T-helper 1 cell (primary cell): ENCODE measurements at places on chromosomes 1 and 21.
A peak's percentile ranks its signal among the peaks of the same experiment; 100 is the strongest.

- DNase-seq: peak; percentile 76
Observed at GRCh38 chr1:9715536-9716226, 64.2 kb downstream of the PIK3CD start.

GRCh38 chr1:221454096-221454495 lies 287.8 kb downstream of the DUSP10 start:
- DNase-seq: no peak

DNA sequence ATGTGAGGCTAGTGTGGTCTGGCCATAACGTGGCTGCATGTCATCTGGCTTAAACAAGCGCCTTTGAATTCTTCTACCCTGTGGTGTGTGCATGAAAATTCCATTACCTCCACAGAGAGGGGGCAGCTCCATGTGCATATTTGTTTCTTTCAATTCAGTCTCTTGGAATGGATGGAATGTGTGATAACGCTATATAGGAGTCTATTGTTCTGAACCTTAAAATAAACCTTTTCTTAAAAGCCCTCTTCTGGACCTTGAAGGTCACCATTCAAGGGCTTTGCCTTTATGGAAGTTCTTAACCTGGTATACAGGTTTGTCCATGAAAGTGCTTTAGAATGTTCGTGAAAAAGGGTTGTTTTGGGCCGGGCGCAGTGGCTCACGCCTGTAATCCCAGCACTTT lies 118.2 kb upstream of the ADGRL2 start:
- no peak for DNase-seq

DNA sequence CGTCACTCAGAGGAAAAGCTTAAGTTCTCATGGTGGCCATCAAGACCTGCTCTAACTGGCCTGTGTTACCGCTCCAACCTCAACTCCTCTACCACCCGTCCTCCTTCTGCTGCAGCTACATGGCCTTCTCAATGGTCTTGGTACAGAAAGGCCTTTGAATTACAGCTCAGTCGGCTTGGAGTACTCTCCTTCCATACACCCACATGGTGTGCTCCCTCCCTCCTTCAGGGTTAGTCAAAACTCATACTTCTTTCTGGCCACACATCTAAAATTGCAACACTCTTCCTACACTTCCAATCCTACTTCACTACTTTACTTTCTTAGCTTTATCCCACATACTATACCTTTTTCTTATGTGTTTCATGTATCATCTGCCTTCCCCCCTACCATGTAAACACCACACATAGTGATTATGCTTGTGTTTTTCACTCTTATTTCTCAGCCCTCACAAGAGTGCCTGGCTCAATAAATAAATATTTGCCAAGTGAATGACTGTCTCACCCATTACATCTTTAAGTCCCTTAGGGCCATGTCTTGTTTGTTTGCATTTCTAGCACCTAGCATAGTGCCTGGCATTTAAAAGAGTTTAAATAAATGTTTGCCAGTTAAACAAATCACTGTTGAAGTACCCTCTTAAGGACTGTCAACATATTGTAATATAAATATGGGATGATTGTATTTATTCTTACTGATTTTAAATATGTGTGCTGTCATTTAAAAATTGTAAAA lies 37.6 kb upstream of the HMCN1 start:
- no peak for DNase-seq
